ENCODE measurements at places on chromosomes 7 and 10.

- DNase-seq = peak; percentile 48
Measured at GRCh38 chr10:103921750-103922195, 3.8 kb upstream of the STN1 start.

DNA sequence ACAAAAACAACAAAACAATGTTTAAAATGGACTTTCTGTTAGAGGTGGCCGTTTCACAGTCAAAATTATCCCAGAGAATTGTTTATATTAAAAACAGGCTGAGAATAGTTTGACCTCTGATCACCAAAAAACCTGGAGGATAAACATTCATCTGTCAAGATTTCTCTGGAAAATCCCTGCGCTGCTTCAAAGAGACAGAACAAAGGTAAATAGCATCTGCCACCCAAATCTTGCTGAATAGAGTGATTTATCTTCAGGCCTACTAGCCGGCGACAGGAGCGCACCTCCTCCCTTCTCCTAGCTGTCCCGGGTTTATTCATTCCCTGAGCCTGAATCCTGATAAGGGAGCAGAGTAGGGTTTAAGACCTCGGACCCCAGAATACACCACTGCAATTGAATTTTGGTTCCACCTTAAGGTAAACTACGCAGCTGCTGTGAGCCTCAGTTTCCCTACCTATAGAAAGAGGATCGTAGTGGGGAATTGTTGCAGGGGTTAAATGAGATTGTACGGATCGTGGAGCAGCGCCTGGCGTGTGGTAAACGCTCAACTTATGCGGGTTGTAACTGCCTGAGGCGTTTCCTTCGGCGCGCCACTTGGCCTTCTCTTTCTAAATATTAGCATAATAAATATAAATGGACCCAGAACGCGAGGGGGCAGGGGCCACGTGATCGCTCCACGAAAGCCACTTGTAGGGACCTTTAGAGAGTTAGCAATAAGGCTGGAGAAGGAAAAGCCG, 498 bp upstream of the ST7 start:
- no peak for DNase-seq

DNA sequence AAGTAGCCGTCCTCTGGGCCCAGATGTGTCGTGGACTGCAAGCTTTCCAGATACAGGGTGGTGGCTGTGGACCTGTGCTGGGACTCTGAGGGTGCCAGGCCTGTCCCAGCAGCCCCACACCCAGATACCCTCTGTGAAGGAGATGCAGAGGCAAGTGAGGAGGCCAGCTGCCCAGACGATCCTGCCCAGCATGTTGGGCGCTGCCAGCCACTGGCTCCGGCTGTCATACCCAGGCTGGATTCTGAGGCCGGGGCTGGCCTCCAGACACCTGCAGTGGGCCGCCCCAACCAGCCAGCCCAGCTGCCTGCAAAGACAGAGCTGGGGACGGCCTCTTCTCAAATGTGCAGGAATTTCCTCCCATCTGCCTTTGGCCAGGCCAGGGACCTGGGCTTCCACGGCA, 39.1 kb upstream of the EBF3 start:
- DNase-seq = no peak

GRCh38 chr7:77655836-77656455, 40.3 kb upstream of the RSBN1L start:
- no peak for DNase-seq

DNA sequence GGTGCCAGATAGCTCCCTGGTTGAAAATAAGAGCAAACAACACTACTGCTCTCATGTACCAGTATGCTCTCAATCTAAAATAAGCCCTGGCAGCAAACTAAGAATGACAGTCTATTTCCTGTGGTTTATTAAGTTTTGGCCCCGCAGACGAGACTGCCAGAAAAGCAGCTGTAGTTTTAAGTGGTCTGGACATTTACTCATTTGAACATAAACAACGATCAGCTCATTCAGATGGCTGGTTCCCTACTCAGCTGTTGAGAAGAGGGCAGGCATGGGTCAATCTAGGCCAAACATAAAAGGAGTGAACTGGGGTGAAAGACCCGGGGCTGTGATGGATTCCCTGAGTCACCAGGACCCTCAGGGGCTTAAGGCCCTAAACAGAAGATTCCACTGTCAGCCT, 4.5 kb downstream of the TRIL start:
- no peak for DNase-seq

DNA sequence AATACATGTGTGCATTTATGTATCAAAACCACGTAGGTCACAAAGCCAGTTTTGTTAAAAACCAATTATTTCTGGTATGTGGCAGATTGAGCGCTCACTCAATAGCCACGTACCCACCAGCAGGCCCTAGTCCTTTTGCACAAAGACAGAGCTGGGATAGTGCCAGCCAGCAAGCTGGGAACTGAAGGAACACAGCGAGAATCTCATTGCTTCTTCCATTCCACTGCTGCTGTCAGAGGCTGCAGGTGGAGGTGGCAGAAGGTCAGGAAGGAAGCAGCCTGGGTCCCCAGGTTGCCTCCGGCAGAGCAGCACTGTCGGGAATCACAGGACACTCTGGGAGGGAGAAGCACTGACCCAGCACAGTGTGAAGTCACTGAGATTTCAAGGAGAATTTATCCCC, 385.5 kb upstream of the PFKP start:
- no peak for DNase-seq

DNA sequence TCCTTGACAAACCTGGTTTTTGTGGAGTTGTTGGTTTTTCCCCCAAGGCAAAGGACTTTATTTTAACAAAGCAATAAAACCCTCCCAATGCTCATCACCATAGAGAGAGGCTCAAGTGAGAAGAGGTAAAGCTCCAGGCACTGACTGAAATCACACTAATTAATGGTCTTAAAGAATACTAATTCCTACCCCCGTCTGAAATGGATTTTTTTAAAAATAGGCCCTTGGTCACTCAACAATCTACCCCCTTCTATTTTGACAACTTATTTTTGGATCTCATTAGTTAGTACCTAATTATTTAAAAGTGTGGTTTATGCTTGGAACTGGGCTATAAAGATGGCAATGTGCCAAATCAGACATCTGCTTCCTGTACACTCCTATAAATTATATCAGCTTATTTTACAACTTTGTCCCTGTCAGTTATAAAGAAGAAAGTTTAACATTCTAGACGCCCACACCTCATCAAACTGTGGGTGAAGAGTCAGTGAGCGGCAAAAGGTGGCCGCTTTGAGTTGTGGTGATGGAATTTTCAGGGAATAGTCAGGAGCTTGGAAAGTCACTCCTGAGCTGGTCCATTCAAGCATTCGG, 10.6 kb downstream of the GLI3 start:
- DNase-seq = no peak

- DNase-seq = no peak
Measured at GRCh38 chr7:68938151-68938550, 660.1 kb upstream of the AUTS2 start.

- no peak for DNase-seq
Measured at GRCh38 chr7:94648731-94649130, 7.2 kb downstream of the SGCE start.

GRCh38 chr10:114829160-114829909, 7.8 kb downstream of the FHIP2A start:
- DNase-seq = no peak

DNA sequence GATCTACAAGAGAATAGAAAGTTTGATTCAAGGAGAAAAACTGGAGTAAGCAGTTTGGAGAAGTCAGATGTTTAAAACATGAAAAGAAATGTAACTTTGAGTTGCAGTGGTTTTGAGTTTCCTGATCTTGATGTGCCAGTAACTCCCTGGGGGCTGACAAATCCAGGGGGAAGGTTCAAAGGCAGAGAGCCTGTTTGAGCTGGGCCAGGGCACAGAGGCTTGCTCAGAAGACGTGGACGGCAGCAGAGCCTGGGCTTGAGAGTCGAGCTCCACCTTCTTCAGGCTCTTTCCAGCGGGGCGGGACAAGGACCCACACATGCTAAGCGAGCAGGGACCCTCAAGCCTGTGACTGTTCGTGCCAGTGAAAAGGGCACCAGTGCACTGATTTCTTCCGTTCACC, 176.2 kb downstream of the MGMT start:
- DNase-seq = no peak

DNA sequence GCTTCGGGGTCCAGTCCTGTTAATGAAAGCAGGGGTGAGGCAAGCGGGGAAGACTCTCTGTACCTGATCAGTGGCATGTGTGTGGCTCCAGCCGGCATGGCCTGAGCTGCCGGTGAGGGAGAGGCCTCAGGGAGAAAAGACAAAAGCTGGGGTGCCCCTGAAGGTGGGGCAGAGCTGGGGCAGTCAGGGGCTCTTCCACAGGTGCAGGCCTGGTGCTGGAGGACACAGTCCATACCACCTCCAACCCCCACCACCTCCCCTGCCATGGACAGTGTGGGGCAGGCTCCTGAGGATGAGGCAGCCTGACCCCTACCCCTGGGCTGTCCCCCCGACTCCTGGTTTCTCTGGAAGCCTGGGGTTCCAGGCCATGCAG, 129.5 kb downstream of the LHPP start:
- no peak for DNase-seq

GRCh38 chr7:3380886-3381685, 80.0 kb downstream of the SDK1 start:
- no peak for DNase-seq

- no peak for DNase-seq
Measured at GRCh38 chr7:27164367-27165088, 809 bp downstream of the HOXA9 start.

DNA sequence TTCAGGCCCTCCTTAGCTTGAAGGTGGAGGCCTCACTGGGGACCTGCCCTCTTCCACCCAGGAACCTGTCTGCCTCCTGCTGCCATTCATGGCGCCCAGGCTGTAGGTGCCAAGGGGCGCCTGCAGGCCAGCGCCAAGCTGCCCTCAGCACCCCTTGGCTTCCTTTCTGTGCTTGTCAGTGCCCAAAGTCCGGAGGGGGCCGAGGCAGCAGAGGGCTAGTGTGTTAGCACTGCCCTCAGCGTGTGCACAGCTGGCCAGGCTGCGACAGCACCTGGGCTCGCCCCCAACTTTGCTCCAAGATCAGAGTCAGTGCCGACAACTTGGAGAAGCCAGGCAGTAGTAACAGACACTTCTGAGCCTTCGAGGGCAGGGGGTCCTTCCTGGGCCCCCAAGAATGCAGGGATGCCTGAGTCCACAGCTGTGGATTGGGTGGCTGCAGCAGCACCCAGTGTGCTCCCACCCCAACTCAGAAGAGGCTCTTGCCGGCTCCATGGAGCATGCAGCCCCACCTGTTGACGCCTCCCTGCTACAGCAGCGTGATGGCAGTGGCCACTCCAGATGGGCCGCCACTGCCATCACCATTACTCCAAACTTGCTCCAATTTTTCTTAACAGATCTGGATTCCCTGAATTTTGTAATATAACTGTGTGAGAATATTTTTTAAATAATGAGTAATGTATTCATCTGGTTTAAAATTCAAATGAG, 41.7 kb downstream of the CACUL1 start:
- no peak for DNase-seq

- DNase-seq = no peak
Measured at GRCh38 chr10:11695779-11696178, 46.4 kb upstream of the ECHDC3 start.

DNA sequence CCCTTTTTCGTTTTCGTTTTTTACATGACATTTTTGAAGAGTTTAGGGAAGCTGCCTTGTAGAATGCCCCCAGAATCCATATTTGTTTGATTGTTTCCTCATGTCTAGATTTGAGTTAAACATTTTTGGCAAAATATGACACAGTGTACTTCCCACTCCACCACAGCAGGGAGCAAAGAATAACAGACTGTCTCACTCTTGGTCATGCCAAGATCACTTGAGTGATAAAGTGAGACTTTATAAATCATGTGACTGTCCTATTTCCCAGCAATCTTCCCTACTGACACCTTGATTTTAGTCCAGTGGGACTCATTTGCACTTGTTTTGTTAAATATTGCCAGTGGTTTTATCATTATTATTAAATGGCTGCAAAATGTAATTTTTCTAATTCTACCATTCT, 44.4 kb upstream of the USP6NL start:
- DNase-seq = no peak

Measured in activated CD4-positive, alpha-beta T cell treated with anti-CD3 and anti-CD28 coated beads, Interleukin-10, Interleukin-2, amounts not matched to agents 100 ng/mL and 50 ng/mL, durations not matched to agents 16 hours and 8 hours (primary cell).